Muscle of back (tissue), 13 donors: ENCODE measurements at places on chromosomes 1 and 21. TPM values are rescaled to one million over a fixed set of nuclear protein-coding genes. Genes with fewer than 3 reads are reported as not detected.

The MRPS14 gene
- polyA plus RNA-seq: 23.9 TPM

The FLG2 gene
- polyA plus RNA-seq: 0.04 TPM

The OR2L13 gene
- not detected for polyA plus RNA-seq

The SPATA45 gene
- not detected for polyA plus RNA-seq

DNA sequence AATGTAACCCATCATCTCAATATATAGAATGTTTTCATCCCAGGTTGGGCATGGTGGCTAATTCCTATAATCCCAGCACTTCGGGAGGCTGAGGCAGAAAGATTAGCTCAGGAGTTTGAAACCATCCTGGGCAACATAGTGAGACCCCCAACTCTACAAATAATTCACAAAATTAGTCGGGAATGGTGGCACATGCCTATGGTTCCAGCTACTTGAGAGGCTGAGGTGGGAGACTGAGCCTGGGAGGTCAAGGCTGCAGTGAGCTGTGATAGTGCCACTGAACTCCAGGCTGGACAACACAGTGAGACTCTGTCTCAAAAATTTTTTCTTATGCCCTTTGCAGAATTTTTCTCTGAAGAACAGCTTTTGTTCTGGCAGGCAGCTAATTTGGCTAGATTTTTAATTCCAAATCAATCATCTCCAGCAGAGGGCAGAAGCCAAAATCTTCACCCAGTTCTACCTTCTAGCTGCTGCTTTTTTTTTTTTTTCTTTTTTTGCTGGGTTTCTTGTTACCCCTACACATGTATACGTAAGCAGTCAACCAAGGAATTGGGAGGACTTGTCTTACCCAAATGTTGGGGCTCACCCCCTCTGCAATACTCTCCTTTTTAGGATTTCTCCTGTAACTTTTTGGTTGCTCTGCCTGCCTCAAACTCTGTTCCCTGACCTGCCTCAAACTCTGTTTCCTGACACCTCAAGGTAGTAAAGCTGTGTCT is 2.7 kb upstream of the RAD54L start:
- DNase-seq: no peak

- DNase-seq: no peak
Observed at GRCh38 chr1:33636209-33636608, 163.8 kb downstream of the ZSCAN20 start.

DNA sequence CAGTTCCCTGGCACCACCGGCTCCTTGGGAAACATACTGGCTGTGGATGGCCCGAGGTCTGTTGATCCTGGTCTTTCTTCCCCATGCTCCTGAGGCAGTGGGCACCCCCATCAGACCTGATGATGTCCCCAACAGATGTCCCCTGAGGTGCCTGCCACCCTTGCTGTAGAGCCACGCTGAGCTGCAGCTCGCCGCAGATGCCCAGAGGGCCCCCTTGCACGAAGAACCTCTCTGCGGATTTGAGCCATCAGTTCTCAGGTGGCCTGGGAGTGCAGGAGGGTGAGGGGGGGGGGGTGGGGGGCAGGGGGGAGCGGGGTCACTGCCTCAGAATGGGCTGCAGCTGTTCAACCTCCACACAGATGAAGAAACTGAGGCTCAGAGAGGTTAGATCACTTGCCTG is 60.9 kb downstream of the GLIS1 start:
- no peak for DNase-seq

GRCh38 chr1:92315766-92316599 is 17.1 kb downstream of the RPAP2 start:
- DNase-seq: no peak

DNA sequence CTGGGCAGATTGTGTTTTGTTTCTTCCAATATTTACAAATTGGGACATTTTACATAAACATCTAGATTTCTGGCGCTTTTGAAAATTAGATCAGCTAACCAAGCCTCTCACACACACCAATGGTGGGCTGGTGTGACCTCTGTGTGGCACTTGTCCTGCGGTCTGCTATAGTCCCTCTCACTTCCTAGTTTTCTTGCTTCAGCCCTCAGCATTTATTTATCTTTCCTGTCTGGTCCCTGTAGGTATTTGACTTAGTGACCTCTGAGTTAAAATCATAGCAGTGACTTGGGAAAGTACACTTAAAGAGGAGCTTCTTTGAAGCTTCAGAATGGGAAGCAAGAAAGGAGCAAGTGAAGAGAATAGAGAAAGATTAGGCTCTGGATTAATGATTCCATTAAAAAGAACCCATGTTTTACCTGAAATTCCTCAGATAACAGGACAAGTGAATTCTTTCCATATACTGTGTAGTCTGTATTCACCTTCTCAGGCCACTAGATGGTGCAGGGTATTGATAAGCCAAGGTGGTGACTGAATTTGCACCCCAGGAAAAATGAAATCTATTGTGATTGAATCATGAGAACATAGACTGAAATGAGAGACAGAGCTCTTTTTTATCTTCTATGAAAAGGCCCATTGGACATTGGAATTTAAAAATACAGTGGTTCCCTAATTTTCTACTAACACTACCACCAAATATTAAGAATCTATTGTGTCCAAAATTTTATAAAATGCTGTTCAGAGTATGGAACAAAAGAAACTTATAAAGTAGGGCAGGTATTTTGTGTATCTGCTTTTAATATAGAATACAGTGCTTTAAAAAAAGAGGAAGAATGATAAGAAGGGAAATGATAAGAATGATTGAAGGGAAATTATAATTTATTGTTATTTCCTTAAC is 7.1 kb upstream of the DIPK1A start:
- DNase-seq: no peak

- no peak for DNase-seq
Observed at GRCh38 chr1:221983444-221983843, 241.6 kb upstream of the DUSP10 start.

GRCh38 chr1:56265216-56265615 is 314.1 kb downstream of the PLPP3 start:
- DNase-seq: no peak

GRCh38 chr1:201240171-201240570 is 43.1 kb upstream of the PKP1 start:
- DNase-seq: no peak

DNA sequence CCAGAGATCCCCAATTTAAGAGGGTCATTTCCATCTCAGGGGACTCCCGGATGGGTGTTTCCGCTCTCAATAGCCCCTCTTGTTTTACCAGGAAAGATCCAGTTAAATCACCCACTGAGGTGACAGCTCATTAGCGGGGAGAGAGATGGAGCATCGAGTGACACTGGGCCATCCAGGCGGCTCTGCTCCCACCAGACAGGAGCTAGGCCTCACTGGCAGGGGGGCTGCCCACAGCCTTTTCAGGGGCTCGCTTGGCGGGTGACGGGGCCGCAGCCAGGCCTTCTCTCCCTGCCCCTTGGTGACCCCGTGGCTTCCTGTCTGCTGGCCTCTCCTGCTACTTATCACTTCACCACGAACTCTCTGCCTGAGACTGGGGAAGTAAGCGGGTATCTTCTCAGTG is 26.7 kb upstream of the SPSB1 start:
- DNase-seq: no peak

DNA sequence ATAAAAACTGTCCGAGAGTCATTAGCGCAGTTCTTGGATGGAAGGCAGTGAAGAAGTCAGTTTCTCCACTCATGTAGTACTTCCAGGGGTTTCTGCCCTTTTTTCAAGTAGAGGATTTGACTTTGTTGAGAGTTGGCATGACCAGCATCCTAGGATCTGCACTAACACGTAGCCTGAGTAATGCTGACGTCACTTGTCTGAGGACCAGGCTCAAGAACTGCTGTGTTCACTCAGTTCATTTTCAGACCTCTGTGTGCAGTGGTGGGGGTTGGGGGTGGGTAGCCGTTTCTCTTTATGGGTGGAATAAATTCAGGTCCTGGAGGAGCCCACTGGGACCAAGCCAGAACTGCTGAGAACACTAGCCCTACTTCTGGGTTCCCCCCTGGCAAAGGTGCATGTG is 53.3 kb downstream of the MRPS6 start:
- DNase-seq: no peak

GRCh38 chr1:47562799-47563198 is 125.0 kb downstream of the FOXD2 start:
- no peak for DNase-seq

DNA sequence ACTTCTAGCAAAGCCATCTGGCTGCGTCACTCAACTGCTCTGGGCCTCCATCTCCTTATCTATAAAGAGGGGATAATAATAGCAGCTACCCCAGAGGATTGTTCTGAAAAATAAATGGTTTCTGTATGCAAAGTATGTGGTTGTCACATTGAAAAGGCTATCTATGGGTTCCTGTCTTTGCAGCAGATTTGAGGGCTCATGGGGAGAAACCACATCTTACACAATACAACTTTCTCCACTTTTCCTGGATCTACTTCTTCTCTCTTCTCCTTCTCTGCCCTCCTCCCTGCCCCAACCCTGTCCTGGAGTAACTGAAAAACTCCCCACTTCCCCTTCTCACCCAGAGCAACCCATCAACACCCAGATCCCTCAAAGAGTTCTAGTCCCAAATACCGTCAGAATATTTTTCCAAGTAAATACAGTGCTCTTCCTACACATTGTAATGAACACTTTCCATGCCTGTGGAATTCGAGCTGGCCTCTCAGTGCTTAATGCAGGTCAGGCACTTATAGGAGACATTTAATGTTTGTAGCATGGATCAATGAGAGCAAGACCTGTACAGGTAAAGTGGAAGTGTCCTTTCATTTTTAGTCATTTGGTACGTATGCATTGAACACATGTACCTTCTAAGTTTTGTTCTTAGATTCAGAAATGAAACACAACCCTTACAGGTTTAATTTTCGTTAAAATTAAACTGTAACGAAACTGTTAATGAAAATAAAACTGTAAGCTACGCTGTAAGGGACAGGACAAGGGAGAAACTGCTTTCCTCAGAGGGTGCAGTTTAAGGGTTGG is 131.9 kb downstream of the AK5 start:
- DNase-seq: no peak

DNA sequence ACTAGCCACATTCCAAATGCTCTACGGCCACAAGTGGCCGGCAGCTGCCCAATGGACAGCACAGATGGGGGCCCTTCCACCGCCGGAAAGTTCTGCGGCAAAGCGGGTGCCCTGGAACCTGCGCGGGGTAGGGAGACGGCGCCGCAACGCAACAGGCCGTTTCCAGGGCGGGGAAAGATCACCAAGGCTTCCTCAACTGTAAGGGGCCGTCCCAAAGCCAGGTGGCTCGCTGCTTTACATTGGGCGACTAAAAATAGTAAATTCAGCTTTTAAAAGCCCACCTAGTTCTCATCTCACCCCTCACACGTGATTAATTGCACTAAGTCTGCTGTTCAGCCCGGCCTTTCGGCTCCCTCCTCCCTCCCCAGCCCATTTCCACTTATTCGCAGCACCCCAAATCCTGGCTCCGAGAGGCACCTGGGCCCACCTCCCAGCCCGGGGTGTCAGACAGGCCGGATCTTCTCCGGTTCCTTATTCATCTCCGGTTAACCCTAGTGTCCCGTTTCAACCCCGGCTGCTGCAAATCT is 643 bp downstream of the CFAP298 start:
- DNase-seq: peak; percentile 27

GRCh38 chr1:86461482-86461881 is 7.2 kb upstream of the CLCA1 start:
- no peak for DNase-seq
